Posterior vena cava (tissue), 2 donors: ENCODE measurements at places on chromosomes 2 and 18. TPM values are rescaled to one million over a fixed set of nuclear protein-coding genes. Genes with fewer than 3 reads are reported as not detected.

The MDH1B gene
- 1.8 TPM for total RNA-seq

The POTEI gene
- total RNA-seq = not detected

The OSR1 gene
- total RNA-seq = 74.0 TPM

The HEATR5B gene
- total RNA-seq = 14.5 TPM

The SEMA4F gene
- 3.2 TPM for total RNA-seq

The DPP10 gene
- not detected for total RNA-seq

The POMC gene
- 2.2 TPM for total RNA-seq

The CFAP210 gene
- not detected for total RNA-seq

The GALNT13 gene
- total RNA-seq = 6.0 TPM

- no peak for DNase-seq
Measured at GRCh38 chr18:29309366-29309765, 1132.4 kb upstream of the CDH2 start.

- no peak for DNase-seq
Measured at GRCh38 chr2:100059638-100060037, 82.8 kb downstream of the AFF3 start.

DNA sequence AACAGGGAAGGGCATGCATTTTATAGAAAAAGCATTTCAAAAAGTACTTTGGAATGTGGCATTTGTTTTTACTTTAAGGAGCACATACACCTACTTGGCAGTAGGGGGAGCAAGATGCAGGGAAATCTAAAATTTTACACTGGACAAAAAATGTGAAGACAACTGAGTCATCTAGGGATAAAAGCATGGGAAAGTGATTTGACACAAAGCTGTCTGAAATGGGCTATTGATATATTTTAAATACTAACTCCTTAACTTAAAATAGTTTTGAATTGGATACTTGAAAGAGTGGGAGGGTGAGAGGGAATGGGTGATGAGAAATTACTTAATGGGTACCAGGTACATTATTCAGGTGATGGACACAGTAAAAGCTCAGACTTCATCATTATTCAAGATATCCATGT, 15.8 kb downstream of the TMEM200C start:
- DNase-seq = no peak

GRCh38 chr18:1357724-1358123, 453.1 kb downstream of the ADCYAP1 start:
- no peak for DNase-seq

DNA sequence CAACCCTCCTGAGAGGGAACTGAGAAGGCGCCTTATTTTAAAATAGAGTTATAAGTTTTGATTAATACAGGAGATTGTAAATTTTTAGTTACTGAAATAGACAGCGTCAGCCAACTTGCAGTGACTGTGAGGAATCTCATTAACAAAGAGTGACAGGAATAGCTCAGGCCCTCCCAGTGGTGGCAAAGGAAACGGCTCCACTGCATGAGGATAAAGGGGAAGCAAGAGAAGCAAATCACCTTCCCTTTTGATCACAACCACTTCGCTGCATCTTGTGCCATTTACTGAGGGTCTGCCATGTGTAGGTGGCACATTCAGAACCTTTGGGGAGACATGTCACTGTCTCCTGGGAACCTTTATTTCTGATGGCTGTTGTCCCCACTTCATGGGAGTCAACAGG, 612.4 kb upstream of the RAB6C start:
- no peak for DNase-seq

GRCh38 chr2:237194906-237195305, 109.2 kb downstream of the COPS8 start:
- no peak for DNase-seq

- DNase-seq = no peak
Measured at GRCh38 chr2:39642051-39642718, 23.5 kb upstream of the TMEM178A start.

GRCh38 chr2:105795575-105795934, 50.8 kb downstream of the NCK2 start:
- DNase-seq = no peak

- no peak for DNase-seq
Measured at GRCh38 chr2:219959471-219959870, 332.0 kb downstream of the SLC4A3 start.

DNA sequence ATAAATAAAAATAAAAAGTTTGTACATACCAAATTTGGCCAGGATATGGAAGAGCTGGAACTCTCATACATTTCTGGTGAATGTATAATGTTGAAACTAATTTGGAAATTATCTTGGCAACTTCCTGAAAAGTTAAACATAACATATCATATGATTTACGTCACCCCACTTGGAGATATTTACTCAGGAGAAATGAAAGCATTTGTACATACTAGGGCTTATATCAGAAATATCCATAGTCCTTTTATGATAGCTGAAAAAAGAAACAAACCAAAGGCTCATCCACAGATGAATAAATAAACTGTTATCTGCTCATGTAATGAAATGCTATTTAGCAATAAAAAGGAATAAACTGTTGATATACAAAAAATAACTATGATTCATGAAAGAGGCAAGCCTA, 318.2 kb upstream of the NRXN1 start:
- no peak for DNase-seq
